NCI-H226 (cell line): ENCODE measurements at places on chromosomes 3 and 15.

GRCh38 chr3:5768281-5768945 lies 580.9 kb downstream of the EDEM1 start:
- no peak for DNase-seq

DNA sequence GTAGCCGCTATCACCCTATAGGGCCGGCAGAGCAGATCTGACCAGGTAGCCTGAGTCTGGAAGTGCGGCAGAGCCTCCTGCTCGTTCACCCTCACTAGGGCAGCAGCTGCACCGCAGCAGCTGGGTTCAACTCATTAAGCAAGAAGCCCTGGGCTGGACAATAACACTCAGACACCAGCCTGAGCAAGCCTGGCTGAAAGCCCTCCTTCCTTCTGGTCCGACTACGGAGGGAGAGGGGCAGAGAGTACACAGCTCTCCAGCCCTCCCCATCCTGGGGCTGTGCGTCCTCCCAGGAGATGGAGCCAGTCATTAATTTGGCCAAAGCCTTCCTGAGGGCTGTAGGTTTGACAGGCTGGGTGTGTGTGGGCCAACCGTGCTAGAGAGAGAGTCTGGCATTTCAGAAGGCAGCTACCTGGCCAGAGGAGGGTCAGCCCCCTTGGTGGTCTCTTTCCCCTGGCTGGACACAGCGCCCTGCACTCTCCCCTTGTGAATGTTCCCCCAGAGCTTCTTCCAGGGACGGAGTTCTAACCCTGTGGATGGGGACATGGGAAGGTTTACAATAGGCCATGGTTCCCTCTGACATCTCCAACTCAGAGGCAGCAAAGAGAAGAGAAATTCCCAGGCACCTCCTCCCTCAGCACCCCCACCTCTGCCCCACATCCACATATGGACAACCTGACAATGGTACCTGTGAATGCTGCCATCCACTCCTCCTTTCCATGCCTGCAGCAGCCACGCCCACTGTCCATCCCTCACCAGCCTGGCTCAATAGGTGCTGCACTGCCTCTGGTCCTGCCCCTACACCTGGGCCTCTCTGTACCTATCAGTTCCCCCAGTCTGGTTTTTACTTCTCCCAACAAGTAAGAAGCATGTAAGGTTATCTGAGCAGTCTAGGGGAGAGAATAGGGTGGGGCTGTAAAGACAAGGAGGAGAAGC lies 6.5 kb downstream of the CHRNB4 start:
- no peak for DNase-seq

DNA sequence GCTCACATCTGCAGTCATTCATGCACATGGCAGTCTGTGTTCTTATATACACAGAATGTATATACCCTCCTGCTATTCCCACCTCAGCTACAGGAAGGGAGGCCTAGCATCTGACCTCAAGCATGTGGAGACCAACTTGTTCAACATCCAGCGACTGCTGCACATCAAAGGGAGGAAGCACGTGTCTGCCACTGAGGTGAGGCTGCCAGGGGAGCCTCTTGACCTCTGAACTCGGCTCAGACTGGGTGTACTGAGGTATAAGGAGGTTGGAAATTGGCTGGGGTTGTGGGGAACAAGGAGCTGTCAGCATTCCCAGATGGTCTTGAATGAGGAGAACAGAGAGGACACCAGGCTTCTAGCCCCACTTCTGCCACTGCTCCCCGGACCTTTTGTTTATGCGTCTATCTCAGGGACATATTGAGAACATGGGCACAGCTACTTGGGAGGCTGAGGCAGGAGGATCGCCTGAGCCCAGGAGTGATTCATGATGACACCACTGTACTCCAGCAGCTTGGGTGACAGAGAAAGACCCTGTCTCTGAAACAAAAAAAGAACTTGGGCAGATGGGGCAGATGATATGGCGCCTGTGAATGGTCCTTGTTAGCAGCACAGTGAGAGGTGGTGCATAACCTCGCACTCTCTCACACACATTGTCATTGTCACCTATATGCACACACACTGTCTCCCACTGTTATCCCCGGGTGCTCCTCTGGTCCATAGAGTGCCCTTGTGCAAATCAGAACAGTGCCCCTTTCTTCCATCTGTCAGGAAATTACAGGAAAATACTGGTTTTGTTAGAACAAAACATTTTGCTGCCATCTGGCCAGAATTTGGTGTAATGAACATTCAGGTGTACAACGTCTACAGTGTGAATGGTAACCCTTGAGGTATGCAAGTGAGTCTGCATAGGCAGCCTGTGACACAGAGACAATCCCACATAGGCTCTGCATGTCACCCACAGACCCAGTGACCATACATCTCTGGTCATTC lies 5.4 kb downstream of the VILL start:
- no peak for DNase-seq

DNA sequence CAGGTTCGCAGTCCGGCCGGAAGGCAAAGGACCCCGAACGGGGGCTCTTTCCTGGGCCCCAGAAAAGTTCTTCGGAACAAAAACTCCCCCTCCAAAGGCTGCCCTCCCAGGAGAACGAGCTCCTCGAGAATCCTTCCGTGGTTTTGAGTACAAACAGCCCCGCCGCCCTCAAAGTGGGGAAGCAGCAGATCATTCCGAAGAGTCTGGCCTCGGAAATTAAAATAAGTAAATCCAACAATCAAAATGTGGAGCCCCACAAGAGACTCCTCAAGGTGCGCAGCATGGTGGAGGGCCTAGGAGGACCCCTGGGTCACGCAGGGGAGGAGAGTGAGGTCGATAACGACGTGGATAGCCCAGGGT lies 1.3 kb downstream of the ARHGEF26 start:
- no peak for DNase-seq

GRCh38 chr15:77630956-77631744 lies 1.6 kb downstream of the LINGO1 start:
- DNase-seq = no peak

- no peak for DNase-seq
Measured at GRCh38 chr15:79629687-79630086, 197.6 kb downstream of the MINAR1 start.

DNA sequence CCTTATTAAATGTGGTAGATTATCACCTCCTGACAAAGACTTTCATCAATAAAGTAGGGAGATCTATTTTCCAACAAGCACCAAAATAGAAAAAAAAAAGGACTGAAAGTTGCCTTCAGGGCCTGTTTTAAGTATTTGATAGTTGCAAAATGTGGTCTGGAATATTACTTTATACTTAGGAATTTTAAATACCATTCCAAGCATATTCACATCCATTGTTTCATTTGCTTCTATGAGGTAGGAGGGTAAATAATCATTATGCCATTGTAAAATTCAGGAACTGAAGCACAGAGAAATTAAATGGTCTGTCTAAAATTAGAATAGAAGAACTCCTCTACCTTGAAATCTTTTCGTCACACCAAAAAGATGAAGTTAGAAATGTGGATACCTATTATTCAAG lies 110.0 kb downstream of the TMCC1 start:
- DNase-seq = no peak

DNA sequence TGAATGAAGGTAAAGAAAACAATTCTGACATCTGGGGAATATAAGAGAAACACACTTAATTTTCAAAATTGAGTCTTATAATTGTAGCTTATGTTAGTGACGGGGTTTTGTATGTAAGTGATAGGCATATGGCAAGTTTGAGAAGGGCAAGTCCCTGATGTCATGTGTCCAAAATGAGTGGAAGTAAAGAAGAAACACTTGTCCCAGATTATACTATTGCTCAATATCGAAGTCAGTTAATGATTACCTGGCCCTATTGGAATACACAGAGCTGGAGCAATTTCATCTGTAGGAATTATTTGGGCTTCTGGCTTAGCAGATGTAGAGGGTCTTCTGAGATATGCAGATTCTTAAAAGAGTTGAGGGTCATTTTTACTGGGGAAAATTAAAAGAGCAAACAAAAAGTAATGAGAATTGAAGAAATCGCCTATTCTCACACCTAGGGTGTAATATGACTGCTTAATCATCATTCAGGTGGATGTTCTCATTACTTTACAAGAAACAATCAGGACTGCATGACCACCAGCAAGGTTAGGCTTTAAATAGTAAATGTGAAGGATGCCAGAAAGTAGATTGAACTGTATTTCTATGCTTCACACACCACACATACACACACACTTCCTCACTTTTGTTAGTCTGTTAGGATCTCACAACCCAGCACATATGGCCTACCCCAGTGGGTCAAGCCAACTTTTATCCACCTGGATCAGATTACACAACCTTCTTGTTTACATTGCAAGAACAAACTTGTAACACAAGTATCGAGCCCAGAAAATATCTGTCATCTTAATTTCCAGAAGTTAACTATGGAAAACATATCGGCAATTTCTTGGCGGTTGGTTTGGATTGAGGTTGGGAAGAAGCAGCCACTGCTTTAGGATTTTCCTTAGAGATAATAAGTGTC lies 183.3 kb upstream of the LRRC3B start:
- DNase-seq = no peak

GRCh38 chr3:122608916-122609315 lies 31.5 kb downstream of the PARP15 start:
- no peak for DNase-seq

GRCh38 chr15:38746211-38746610 lies 181.6 kb upstream of the RASGRP1 start:
- no peak for DNase-seq

DNA sequence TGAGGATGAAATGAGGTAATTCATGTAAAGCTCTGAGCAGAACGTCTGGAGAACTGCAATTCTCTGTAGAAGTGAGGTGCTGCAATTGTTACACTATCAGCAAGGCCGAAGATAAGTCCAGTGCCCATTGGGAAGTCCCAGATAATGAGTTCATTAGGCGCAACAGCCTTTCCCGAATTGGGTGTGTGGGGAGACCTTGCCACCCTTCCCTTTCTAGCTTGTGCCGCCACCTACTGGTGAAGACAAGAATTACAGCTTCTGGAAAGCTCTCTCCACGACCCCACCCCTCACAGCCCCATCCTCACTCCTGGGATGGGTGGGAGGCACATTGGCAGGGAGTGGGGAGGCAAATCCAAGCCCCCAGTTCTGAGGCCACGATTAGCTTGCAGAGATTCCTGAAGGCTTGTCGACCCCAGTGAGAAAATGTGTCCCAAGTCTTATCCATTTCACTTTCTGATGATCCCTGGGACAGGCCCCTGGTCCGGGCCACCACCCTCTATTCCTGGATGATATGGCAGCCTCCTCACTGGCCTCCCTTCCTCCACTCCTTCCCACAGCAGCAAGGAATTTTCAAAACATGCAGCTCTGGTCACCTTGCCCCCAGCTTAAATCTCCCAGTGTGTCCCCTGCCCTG lies 36.4 kb downstream of the FAM3D start:
- DNase-seq = peak; percentile 71

- no peak for DNase-seq
Measured at GRCh38 chr3:64073158-64073761, 50.0 kb upstream of the PSMD6 start.

DNA sequence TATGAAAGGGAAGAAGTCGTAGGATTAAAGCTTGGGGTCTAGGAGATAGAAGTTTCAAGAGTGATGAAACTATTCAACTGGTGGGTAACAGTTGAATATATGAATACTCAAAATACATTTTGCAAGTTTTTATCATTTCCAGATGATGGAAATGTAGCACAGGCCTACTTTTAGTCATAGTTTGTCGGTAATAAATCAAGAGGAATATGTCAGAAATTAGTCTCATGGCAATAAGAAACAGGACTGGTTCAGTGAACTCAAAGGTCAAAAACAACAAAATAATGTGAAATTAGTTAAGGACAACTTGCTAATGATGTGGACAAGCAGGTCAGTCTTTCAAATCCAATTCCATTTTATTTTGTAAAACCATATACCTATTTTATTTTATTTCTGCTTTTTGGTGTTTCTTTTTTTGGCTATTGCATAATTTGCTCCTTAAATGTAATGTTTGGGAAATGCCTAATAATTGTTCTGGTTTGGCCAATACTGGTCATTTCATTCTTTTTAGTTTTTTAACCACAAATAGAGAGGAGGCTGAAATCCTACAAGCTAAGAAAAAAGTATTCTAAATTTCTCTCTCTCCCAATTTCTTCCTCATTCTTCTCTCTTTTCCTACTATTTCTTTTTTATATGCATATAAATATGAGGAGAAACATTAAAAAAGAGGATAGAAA lies 195.2 kb upstream of the ARHGEF26 start:
- DNase-seq = no peak

DNA sequence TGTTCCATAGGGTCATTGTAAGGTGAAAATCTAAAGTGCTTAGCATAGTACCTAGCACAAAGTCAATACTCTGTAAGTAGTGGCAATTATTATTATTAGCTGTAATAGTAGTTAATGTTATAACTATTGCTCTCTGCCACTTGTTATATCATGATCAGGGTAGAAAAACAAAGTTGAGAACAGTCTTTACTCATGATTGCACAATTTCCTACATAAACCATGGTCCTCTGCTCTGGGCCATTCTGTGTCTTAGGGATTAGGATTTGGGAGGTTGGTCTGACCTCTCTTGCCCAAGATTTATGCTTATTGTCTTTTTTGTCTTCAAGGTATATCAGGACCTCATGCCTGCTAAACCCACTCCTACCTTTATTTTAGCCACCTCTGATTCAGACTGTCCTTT lies 4.3 kb upstream of the LRRC58 start:
- no peak for DNase-seq

DNA sequence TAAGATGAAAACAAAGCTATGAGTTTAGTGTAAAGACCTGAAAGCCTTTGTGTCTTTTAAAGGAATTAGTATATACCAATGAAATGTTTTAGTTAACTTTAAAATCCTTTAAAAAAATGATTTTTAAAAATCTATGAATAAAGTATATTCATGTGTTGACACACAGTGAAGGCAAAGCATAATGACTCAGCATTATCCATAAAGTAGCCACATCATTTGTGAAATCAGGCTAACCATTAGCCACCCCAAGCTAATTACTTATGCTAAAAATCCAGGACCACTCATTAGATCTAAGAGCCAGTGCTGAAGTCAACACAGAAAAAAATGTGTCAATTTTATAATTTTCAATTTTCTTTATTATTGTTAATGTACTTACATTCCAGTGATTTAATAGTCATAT lies 310.2 kb downstream of the TBC1D5 start:
- DNase-seq = no peak

DNA sequence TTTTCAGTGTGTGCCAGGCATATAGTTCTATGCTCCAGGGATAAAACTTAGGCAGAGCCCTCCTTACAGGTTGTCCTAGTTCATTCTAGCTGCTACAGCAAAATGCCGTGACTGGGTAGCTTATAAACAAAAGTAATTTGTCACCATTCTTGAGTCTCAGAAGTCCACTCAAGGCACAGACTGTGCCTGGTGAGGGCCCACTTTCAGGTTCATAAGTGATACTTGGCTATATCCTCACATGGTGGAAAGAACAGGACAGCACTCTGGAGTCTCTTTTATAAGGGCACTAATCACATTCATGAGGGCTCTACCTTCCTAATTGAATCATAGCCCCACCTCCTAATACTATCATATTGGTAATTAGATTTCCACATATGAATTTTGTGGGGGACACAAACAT lies 80.1 kb downstream of the SPRED1 start:
- DNase-seq = no peak

GRCh38 chr3:112307557-112307956 lies 13.5 kb upstream of the SLC9C1 start:
- DNase-seq = no peak

GRCh38 chr3:193853511-193854219 lies 260.7 kb downstream of the OPA1 start:
- peak; percentile 47 for DNase-seq
